ENCODE measurements at places on chromosomes 2 and 18.

- DNase-seq: no peak
Measured at GRCh38 chr2:46439582-46439981, 39.8 kb upstream of the TMEM247 start.

DNA sequence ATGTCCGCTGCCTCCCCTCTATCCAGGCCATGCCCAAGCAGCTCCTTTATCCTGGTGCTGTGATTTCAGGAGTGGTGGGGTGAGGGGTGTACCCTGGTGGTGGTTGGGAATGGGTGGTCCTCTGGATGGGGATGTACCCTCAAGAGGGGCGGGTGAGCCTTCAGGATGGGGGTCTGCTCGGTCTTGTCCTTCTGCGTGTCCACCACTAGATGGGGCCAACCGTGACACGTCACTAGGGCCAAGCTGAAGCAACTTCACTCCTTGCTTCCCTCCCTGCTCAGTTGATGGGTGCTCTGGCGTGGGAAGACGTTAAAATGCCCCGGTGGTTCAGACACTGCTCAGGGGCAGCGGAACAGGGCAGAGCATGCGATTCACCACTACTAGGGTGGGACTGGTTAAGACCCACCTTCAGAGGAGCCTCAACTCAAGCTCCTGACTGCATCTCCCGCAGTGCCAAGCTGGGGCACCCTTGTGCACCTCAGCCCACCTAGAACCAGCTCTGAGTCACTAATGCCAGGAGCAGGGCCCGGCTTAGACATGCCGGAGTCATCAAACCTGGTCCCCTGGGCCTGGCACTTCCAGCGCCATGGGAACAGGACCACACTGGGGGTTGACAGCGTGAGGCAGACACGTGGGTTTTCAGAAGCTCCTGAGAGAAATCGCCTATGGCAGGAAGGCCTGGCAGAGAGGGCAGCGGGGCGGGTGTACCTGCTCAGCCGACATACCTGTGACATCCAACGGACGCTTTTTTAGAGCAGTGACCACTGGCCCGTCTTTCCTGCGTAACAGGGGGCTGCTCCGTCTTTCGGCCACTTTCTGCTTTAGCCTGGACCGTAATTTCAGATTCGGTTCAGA is 256.7 kb downstream of the HDAC4 start:
- no peak for DNase-seq

- DNase-seq: no peak
Measured at GRCh38 chr18:36128530-36128870, 640 bp downstream of the SLC39A6 start.

GRCh38 chr2:62306751-62307468 is 111.0 kb downstream of the B3GNT2 start:
- DNase-seq: no peak

DNA sequence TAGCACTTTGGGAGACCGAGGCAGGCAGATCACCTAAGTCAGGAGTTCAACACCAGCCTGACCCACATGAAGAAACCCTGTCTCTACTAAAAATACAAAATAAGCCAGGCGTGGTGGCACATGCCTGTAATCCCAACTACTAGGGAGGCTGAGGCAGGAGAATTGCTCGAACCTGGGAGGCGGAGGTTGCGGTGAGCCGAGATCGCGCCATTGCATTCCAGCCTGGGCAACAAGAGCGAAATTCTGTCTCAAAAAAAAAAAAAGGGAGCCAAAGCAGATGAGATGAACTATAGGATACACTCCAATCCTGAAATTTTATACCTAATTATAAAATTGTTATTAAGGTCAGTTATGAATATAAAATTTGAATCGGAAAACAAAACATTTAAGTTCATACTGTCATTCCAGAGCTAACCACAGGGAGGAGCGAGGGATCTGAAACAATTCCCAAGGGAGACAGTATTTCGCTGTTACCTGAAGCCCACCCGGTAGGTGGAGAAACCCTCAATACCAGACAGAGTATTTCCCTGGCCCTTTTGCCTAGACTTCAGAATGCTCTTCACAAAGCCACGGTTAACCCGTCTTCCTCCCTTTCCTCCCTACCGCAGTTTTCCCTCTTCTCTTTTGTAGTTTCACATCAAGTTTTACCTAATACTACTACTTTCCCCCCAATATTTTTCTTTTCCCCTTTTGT is 1.4 kb downstream of the PPM1G start:
- no peak for DNase-seq

- no peak for DNase-seq
Measured at GRCh38 chr2:151611351-151611750, 122.9 kb downstream of the NEB start.

DNA sequence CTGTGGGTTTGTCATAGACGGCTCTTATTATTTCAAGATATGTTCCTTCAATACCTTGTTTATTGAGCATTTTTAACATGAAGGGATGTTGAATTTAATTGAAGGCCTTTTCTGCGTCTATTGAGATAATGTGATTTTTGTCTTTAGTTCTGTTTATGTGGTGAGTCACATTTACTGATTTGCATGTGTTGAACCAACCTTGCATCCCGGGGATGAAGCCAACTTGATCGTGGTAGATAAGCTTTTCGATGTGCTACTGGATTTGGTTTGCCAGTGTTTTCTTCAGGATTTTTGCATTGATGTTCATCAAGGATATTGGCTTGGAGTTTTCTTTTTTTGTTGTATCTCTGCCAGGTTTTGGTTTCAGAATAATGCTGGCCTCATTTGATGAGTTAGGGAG is 60.5 kb downstream of the GTF3C3 start:
- DNase-seq: no peak

DNA sequence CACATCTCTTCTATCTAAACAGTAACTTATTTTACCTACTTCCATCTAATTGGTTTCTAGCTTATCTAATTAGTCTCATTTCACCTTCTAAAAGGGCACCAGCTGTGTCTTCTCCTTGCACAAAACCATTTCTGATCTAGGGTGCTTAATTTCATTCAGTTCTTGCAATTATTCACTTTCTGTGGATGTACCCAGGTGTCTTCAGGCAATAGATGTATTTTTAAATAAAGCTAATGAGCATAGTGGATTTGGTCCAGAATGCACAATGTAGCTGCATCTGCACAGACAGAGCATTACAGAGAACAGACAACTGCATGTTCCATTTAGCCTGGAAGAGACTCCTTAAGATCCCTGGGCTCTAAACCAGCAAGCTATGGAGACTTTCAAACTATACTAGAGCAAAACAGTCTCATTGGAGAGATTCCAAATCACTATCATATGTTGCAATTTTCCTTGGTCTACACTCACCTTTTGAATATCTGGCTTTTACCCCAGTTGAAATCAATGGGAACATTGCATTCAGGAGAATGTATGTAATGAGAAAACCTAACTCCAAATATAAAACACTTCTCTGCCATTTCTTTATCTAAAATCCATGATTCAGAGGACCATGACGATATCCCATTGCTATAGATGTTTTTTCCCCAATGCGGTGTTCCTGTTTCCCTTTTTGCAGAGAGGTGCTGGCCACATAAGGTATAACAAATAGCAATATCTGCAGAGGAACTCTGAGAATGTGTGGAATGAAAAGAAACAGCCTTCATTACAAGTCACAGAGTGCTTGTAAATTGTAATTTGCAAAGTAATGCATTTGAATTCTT is 3.5 kb upstream of the RFX8 start:
- DNase-seq: no peak

DNA sequence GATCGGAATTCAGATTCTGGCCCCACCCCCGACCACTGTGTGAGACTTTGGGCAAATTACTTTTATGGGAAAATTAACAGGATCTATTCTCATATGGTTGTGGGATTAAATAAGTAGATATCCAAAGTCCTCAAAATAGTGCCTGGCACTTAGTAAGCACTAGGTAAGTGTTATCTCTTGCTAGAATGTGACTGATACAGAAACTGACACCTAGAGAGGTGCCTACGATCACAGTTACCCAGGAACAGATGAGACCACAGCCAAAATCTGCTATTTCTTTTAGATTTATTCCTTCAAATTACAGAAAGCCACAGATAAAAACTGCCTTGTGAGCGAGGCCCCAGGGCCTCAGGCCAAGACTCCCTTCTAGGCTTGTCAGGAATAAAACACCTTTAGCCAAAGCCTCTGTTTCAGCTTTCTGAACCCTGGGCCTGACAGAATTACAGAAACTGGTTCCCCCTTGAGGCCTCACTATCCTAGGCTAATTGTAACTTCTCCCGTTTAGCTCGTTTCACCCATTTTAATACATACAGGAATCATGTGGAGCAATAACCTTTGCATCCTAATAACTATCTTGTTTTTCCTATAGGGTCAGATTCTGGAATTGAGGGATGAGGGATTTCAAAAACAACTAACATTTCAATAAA is 22.3 kb upstream of the CHMP1B start:
- DNase-seq: no peak

GRCh38 chr2:215654148-215654819 is 218.4 kb upstream of the FN1 start:
- no peak for DNase-seq

DNA sequence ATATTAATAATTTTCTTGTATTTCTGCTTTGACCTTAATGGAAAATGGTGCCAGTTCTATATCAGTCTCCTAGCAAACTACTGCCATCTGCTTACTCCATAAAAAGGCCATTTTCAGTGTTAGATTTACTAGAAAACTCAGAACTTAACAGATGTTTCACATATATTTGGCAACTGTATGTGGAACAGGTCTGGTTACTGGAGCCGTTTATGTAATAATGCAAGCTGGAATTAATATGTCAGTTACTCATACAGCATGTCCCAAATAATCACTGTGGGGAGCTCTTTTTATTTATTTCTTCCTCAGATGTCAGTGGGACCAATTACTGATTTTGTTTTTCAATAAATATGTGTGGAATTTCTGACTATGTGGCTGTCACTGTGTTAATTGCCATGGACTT is 1247.6 kb downstream of the CNTNAP5 start:
- no peak for DNase-seq

- no peak for DNase-seq
Measured at GRCh38 chr2:113148606-113149552, 21.5 kb downstream of the IL1RN start.

GRCh38 chr2:98170076-98170475 is 83.1 kb downstream of the VWA3B start:
- DNase-seq: no peak

DNA sequence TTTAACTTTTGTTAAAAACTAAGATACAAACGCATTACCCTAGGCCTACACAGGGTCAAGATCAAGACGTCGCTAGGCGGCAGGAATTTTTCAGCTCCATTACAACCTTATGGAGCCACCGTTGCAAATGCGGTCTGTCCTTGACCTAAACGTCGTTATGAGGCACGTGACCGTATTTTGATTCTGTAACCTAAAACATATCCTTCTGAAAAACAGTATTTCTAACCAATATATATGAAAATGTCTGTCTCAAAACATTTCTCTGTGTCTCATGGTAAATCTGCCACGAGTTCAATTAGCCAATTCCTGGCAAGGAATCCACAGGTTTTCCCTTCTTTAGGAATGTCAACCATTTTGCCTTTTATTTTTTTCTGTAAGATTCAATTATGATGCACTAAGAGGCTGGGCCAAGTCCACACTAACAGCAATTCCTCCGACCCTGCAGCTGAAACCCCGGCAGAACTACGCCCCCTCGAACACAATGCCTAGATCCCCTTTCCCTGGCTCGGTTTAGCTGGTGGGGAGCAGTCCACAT is 1.7 kb downstream of the RTN4 start:
- DNase-seq: no peak

DNA sequence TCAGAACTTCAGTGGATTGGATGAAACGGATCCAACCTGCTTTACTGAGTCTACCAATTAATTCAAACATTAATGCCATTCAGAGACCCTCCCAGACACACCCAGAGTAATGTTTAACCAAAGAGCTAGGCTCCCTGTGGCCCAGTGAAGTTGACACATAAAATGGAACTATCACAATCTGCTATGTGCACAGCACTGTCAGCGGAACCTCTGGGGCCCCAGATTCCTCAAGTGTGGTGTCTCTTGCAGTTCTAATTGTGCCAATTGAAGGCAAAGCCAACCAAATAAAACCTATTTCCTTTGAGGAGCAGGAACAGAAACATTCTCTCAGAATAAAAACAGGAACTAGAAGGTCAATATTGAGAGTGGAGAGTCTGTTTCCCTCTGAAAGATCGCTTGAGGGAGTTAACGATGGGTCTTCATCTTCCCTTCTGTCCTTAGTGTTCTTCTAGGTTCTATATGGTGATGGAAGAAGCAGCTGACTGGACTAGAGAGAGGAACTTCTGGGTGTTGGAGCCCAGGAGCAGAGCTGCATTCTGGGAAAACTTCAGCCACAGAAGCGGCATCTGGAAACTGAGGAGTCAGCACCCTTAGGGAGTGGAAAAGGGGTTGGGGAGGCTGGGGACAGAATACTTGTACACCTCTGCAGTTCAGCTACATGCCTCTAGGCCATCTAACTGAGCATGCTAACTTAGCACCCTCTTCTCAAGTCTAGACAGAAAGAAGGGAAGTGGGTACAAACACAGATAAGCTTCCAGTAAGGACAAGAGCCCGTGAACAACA is 174.4 kb upstream of the FBXO11 start:
- DNase-seq: no peak

DNA sequence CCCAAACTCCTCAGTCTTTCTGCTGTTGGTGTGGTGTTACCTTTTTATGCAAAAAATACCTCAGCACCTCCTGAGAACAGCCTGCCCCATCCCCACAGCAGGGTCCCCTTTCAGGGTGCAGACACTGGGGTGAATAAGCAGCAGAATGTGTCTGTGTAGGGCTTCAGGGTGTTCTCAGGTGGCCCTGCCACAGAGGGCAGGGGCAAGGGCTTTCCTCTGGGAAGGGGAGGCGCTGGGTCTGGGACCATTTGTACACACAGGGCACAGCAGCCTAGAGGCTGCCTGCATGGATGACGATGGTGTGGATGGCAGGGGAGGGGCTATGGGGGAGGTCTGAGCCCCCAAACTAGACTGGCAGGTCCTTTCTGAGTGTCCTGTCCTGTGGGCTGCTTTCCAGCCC is 2.6 kb downstream of the HAAO start:
- DNase-seq: no peak

- DNase-seq: no peak
Measured at GRCh38 chr2:203238292-203238703, 520 bp upstream of the CYP20A1 start.

DNA sequence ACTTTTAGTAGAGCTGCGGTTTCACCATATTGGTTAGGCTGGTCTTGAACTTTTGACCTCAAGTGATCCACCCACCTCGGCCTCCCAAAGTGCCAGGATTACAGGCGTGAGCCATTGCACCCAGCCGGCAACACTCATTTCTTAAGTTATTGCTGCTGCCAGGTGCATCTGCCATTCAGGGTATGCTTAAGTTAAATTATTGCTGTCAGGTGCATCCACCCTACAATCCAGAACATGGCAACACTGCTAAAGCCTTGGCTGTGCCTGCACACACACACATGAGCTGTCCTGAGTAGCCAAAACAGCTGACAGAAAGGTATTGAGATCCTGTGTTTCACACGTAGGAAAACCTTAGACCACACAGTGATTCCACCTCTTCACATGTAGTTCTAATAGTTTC is 148.2 kb downstream of the FAM161A start:
- no peak for DNase-seq

Measured in stimulated activated CD4-positive, alpha-beta T cell treated with anti-CD3 and anti-CD28 coated beads, Interleukin-15, amount 100 ng/mL, for 1 hour (primary cell).